ENCODE measurements at places on chromosomes 13 and 19.

GRCh38 chr13:109010912-109011311, 381.5 kb downstream of the MYO16 start:
- peak; percentile 13 for DNase-seq

GRCh38 chr19:10372690-10373089, 7.7 kb downstream of the TYK2 start:
- no peak for DNase-seq

DNA sequence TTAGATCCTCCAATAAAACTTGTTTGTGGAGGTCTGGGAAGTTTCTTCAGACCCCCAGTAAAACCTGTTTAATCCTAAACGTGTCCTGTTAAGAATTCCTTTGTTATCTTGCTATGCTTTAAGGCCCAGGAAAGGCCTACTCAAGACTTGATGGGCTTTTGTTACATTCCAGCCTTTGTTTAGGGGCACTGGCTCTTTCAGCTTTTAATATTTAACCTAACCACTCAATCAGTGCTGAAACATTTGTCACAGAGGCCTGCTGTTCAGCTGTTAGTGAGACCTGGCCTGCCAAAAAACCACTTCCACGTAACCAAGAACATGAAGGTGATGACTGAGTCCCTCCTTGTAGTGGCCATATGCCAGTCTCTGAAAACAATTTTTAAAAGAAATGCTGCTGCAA, 41.7 kb downstream of the PCDH17 start:
- no peak for DNase-seq

- DNase-seq, result peak; percentile 56
These were observed 26.5 kb upstream of the LSM14A start for GRCh38 chr19:34145741-34146202.

Measured in endothelial cell (in vitro differentiated cells).